GOT3 (cell line): ENCODE measurements at places on chromosomes 6 and 20.

GRCh38 chr6:5271926-5272325, 10.6 kb downstream of the FARS2 start:
- DNase-seq: no peak

- DNase-seq: no peak
Measured at GRCh38 chr6:149031201-149031858, 284.5 kb downstream of the UST start.

- no peak for DNase-seq
Measured at GRCh38 chr20:54549658-54550326, 74.4 kb downstream of the DOK5 start.

DNA sequence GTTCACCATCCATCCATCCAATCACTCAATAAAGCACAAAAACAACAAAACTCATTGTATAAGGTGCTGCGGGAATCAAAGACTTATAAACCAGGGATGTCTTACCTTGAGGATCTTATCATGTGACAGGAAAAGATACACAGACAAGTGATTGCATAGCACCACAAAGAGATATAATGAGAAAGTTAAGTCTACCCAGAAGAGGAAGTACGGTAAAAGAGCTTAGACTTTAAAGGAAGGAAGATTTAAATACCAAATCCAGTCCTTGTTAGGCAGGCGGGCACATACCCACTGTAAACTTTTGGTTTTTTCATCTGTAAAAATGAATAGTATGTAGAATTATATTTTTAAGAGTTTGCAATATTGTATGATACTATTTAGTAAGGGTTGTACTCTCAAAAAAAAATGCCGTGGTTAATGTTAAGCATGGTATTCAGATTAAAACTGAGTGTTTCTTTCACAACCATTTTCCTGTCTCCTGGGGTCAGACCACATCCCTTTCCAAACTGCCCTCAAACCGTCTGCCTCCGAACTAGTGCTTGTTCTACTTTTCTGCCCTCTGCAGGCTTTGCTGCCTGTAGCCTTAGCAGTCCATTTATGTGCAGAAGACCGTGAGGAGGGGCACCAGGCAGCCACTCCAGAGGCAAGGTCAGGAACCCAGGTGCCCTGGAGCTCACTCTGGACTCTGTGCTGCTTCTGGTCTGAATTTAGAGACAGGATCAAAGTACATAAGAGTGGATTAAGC, 179.5 kb upstream of the SYNDIG1 start:
- no peak for DNase-seq
